ENCODE measurements at places on chromosomes 1 and 21.

DNA sequence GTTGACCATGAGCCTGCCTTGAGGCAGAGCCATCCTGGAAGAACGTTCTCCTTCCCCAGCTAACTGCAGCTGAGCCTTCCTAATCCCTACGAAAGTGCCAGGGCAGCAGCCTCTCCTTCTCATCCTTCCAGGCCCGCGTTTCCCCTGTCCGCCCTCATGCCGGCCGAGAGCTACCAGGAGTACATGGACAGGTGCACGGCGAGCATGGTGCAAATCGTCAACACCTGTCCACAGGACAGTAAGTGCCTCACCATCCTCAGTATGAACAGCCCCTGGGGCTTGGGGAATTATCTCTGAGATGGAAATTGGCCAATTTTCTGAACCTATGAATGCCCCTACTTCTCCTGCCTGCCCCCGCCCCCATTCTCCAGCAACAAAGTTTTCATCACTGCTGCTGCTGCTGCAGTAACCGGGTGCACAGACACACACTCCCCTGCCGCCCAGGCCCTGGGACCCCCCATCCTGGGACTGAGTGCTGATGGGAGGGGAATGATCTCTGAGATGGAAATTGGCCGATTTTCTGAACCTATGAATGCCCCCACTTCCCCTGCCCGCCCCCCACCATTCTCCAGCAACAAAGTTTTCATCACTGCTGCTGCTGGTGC is 39.6 kb downstream of the UBASH3A start:
- no peak for DNase-seq

DNA sequence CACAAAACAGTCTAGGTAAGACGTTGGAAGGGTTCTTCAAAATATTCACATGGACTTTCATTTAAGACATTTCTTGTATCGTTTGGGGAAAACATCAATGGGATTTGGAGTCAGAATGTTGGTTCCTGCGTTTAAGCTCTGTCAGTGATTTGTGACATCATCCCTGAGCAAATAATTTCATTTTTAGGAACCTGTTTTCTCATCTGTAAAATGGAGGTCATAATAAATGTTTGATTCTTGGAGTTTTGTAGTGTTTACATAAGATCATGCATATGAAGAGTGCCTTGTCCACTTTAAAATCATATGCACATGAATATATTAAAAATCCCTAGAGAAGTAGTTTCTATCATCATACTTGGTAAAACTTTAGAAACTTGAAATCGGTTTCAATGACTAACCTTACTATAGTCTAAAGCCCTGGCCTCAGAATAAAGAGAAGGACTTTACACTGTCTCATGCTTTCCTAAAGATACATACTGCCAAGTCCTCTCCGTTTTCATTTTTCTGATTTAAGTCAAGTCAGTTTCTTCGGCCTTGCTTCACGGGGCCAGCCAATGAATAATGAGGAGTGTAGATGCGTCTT is 178.4 kb downstream of the ADSS2 start:
- no peak for DNase-seq

DNA sequence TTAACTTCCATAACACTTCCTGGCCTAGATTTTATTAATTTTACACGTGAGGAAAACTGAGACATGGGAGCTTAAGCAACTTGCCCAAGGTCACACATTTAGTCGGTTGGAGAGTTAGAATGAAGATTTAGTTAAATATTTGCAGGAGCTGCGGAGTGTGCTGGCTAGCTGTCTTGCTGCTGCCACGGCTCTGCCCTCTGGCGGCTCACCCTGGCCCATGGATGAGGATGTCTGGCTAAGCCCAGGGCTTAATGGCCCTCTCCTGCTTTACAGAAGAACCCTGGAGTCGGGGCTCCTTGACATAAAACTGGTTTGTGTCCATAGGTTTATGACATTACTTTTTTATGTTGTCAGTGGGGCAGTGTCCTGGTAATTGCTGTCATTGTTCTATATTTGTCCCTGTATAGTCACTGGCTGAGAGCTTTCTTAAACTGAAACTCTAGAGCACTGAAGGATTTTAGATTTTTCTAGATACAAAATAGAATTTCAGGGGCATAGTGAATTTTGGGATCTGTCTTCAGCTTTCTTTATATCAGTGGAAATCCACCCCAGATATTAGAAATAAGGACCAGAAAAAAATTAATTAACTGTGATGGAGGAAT is 88.9 kb upstream of the WLS start:
- no peak for DNase-seq

GRCh38 chr1:230548357-230548756 is 93.9 kb upstream of the COG2 start:
- no peak for DNase-seq

DNA sequence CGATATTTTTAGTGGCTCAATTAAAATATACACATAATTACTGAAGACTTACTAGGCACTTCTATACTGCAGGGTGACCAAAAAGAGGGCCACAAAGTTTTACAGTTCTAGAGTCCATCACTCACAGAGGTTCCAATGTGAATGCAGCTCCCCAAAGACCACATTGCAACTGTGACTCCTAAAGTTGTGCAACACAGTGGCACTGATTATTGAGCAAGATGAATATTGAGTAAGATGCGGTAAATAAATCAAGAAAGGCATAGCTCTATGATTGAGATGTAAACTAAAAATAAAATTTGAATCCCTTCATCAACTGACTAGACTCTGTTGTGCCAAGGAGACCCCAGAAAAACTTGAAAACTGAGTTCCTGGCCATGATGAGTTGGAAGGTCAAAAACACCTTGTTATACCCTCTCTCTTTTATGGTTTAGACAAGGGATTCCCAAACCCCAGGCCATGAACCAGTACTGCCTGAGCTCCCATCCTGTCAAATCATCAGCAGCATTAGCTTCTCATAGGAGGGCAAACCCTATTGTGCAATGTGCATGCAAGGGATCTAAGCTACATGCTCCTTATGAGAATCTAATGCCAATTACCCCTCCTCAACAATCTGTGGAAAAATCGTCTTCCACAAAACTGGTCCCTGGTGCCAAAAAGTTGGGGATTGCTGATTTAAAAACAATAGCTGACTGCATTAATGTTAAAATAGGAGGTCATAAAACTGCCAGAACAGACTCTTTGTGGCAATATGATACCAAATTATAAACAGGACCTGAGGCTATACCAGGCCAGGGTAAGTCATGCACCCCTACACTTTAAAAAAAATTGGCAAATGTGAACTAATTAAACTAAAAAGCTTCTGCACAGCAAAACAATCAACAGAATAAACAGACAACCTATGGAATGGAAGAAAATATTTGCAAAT is 94.3 kb downstream of the ADGRL4 start:
- DNase-seq = no peak

- DNase-seq = no peak
These were observed 2.4 kb downstream of the PLPPR4 start for GRCh38 chr1:99266726-99267125.

GRCh38 chr1:4166713-4167112 is 266.6 kb upstream of the C1orf174 start:
- no peak for DNase-seq

DNA sequence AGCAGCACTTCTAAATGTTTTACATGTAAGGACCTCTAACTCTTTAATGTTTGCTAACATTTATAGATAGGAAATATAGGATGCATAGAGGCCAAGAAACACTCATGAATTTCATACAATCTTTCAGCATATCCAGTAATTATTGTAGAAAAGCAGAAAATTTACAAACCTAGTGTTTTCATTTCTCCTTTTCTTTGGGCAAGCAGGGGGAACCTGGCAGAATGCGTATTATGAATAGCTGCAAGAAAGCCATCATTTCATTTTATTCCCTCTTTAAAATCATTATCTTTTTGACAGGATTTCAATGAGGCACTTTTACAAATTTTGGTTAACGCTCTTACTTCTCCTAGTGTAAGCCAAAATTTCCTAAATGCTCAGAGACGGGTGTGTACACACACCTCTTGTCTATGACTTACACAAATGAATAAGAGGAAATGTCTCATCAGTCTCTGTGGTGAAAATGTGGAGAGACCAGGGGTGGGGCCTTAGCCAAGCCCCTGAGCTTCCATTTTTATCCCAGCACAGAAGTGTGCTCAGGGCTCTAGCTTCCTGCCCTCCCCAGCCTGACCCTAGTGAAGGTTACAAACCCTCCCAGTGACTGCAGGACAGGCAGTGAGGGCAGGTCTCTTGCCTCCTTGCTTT is 91.6 kb downstream of the LRRC8C start:
- DNase-seq = no peak

- DNase-seq = no peak
These were observed 24.0 kb upstream of the BTG3 start for GRCh38 chr21:17636711-17637110.

Data from GM18507 (cell line).